ENCODE measurements at places on chromosomes 16 and 17.

- H3K27me3 ChIP-seq, result peaks cover 18% of the 10 kb centered on the region
- H3K36me3 ChIP-seq, result no peaks in the 10 kb centered on the region
- DNase-seq, result no peak
- no peak overlapping the region for H3K27ac ChIP-seq
- H3K4me1 ChIP-seq, result peaks cover 10% of the 10 kb centered on the region
Measured at GRCh38 chr16:82625066-82625968, 1.5 kb upstream of the CDH13 start.

DNA sequence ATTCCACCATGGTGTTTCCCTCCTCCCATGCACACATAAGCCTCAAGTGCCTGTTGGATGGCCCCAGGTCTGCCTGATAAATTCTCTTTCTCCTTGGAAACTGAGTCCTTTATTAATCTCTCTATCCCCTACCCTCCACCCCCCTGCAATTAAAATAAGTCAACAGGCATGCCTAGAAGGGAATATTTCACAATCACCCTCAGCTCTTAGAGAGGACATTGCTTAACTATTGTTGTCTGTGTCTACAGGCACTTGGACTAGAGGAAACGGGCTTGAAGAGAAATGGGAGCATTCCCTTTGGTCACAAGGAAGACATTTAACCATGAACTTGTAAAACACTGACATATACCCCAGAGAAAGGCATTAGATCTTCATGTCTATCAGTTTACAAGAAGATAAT is 39.5 kb downstream of the RCVRN start:
- H3K27me3 ChIP-seq, result no peaks in the 10 kb centered on the region
- no peak overlapping the region for H3K4me3 ChIP-seq
- H3K36me3 ChIP-seq, result no peaks in the 10 kb centered on the region
- no peak for DNase-seq

DNA sequence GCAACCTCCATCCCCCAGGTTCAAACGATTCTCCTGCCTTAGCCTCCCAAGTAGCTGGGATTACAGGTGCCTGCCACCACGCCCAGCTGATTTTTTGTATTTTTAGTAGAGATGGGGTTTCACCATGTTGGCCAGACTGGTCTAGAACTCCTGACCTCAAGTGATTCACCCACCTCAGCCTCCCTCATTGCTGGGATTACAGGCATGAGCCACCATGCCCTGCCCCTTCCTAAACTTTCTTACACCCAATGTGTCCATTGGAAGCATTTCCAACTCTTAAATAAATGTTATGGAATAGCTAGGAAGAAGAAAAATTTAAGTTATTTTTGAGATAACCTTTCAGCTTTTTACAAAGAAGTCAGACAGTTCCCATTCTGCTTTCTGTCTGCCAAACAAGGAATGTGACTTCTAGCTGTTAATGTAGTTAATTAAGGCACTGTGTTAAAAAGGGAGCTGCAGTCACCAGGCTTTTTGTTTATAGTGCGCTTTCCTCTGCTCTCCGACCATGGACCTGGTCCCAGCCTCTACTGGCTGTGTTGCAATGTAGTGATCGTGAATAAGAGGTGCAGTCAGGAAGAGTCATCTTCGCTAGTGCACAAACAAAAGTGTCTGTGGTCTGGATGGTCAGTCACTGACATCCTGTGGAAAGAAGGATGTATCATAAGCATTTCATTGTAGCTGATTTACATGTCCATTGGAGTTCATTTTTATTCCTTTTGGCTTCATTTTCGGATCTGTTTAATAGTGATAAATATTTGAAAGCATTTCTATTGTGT is 39.7 kb downstream of the USP10 start:
- no peaks in the 10 kb centered on the region for H3K27me3 ChIP-seq
- H3K4me1 ChIP-seq, result peaks cover 16% of the 10 kb centered on the region
- peaks cover 15% of the 10 kb centered on the region for H3K36me3 ChIP-seq
- no peak overlapping the region for H3K4me3 ChIP-seq
- no peak for DNase-seq
- H3K27ac ChIP-seq, result no peak overlapping the region

DNA sequence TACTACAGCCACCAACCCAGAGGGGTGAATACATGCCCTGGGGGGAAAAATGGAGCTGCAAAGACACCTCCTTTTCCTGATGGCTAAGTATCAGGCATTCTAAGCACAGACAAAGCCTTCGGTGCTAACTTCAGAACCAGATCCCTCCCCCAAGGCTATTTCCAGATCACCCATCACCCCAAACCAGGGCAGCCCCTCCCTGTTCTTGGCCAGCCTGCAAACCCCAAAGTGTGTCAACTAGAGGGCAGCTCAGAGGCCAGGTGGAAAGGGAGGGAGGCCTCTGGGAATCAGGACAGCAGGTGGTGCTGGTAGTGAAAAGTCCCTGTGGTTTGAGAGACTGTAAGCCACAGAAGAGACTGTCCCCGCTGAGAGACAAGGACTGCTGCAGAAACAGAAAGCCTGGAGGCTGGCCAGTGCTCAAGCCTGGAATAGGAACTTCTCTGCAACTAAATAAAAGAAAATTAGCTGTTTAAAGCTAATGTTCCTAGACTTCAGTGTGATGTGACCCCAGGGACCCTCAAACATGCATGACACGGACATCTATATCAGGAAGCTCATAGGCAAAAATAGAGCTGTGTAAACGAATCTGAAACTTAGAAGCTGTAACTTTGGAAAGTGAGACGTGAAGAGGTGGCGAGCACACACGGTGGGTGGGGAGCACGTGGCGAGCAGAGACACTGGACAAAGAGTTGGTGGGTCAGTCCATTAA is 9.1 kb downstream of the TUBG1 start:
- peaks cover 20% of the 10 kb centered on the region for H3K36me3 ChIP-seq
- no peak overlapping the region for H3K4me3 ChIP-seq
- H3K27me3 ChIP-seq, result no peaks in the 10 kb centered on the region

DNA sequence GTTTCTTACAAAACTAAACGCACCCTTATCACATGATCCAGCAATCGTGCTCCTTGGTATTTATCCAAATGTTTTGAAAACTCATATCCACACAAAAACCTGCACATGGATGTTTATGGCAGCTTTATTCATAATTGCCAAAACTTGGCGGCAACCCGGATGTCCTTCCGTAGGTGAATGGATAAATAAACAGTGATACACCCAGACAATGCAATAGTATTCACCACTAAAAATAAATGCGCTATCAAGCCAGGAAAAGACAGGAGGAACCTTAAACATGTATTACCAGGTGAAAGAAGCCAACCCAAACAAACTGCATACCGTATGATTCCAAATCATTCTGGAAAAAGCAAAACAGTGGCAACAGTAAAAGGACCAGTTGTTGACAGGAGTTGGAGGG is 10.0 kb downstream of the SPATA32 start:
- DNase-seq, result no peak
- no peak overlapping the region for H3K27ac ChIP-seq
- H3K4me1 ChIP-seq, result peaks cover 31% of the 10 kb centered on the region
- no peak overlapping the region for H3K4me3 ChIP-seq

DNA sequence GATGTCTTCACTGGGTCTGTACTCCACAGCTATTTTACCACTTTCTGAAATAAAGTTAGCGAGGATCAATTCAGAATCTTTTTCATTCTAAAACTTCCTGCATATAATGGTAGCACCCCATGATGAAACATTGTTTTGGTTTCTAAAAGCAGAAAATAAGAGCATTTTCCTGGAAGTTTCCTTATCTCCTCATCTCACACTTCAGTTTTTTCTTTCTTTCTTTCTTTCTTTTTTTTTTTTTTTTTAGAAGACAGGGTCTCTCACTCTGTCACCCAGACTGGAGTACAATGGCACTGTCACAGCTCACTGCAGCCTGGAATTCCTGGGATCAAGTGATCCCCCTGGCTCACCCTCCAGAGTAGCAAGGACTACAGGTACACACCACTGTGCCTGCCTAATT is 10.3 kb downstream of the RDM1 start:
- no peak overlapping the region for H3K27ac ChIP-seq
- no peaks in the 10 kb centered on the region for H3K4me1 ChIP-seq
- H3K36me3 ChIP-seq, result no peaks in the 10 kb centered on the region
- H3K27me3 ChIP-seq, result no peaks in the 10 kb centered on the region
- no peak overlapping the region for H3K4me3 ChIP-seq

DNA sequence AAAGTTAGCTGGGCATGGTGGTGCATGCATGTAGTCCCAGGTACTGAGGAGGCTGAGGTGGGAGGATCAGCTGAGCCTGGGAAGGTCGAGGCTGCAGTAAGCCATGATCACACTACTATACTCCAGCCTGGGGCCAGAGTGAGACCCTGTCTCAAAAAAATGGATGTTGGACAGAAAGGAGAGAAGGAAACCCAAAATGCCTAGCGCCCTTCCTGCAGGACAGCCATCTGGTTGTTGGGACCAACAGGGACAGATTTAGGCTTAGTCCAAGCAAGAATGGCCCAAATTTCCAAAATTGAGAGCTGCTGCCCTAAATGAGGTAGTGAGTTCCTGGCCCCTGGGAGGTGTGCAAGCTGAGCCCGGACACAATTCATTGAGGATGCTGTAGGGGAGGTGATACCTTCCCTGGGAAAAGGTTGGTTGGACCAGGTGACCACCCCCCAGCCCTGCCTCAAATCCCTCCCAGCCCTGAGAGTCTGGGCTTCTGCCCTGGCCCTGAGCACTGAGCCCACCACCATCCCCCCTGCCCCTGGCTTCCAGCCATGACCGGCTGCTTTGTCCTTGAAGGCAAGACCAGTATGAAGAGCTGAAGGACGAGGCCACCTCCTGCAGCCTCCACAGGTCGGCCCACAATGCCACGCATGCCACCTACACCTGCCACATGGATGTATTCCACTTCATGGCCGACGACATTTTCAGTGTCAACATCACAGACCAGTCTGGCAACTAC is 35.1 kb downstream of the IL21R start:
- H3K36me3 ChIP-seq, result peaks cover 76% of the 10 kb centered on the region
- H3K4me1 ChIP-seq, result no peaks in the 10 kb centered on the region
- DNase-seq, result no peak

DNA sequence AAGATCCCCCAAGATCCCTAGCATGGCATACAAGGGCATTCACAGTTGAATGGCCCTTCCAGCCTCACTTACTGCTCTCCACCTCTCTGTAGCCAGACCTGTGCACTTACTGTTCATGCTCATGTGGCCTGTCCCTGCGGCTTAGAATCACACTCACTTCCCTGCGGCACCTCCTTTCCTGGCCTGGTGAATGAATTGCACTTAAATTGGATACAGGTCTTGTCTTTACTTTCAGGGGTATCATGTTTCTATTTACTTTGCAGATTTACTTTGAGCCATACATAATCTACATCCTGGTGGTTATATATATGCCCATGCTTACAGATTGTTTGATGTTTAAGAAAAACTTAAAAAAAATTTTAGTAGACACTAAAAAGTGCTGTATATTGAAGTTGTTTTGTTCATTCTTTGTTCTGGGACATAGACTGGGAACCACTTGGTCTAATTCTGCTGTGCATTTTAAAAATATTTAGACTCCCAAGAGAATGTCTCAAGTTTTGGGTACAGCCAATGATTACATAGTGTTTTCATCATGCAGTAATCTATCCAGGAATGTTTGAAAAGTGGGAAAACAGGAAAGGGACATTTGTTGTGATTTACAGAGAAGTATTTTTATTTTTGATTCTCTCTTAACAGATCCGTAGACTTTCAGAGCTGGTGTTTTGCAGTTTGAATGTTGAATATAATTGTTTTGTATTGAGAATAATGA is 63.9 kb downstream of the NUP88 start:
- no peak for DNase-seq
- H3K27me3 ChIP-seq, result no peaks in the 10 kb centered on the region
- H3K36me3 ChIP-seq, result peaks cover 56% of the 10 kb centered on the region
- H3K4me1 ChIP-seq, result no peaks in the 10 kb centered on the region
- H3K27ac ChIP-seq, result no peak overlapping the region

GRCh38 chr16:82400046-82400445 is 226.7 kb upstream of the CDH13 start:
- H3K27ac ChIP-seq, result no peak overlapping the region
- no peak overlapping the region for H3K4me3 ChIP-seq
- H3K36me3 ChIP-seq, result no peaks in the 10 kb centered on the region
- H3K4me1 ChIP-seq, result no peaks in the 10 kb centered on the region

GRCh38 chr17:42177684-42178083 is 3.3 kb downstream of the KCNH4 start:
- peaks cover 26% of the 10 kb centered on the region for H3K4me1 ChIP-seq
- H3K27me3 ChIP-seq, result no peaks in the 10 kb centered on the region
- no peak overlapping the region for H3K27ac ChIP-seq
- H3K4me3 ChIP-seq, result no peak overlapping the region
- DNase-seq, result no peak

DNA sequence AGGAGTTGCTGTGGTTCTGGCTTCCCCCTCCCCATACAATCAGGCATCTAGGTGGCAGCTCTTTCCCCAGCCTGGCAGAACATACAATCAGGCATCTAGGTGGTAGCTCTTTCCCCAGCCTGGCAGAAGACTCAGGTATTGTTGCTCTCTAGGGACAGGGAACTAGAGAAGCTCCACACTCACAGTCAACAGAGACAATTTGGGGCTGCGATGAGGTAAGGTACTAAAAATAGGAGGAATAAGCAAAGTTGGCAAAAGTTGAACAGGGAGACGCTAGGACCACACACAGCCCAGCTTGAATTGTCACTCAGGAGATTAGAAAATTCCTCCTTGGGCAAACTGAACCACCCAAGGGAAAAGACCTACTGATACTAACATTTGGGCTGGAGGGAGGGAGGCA is 315.5 kb upstream of the CDH5 start:
- H3K27ac ChIP-seq, result no peak overlapping the region
- DNase-seq, result no peak
- H3K27me3 ChIP-seq, result no peaks in the 10 kb centered on the region
- H3K4me3 ChIP-seq, result no peak overlapping the region
- H3K4me1 ChIP-seq, result no peaks in the 10 kb centered on the region

GRCh38 chr16:86499889-86500707 is 10.2 kb upstream of the FOXF1 start:
- H3K27me3 ChIP-seq, result peaks cover 62% of the 10 kb centered on the region
- no peaks in the 10 kb centered on the region for H3K36me3 ChIP-seq
- no peak overlapping the region for H3K27ac ChIP-seq
- H3K4me3 ChIP-seq, result no peak overlapping the region

- no peaks in the 10 kb centered on the region for H3K4me1 ChIP-seq
- peaks cover 2% of the 10 kb centered on the region for H3K27me3 ChIP-seq
- no peaks in the 10 kb centered on the region for H3K36me3 ChIP-seq
- DNase-seq, result no peak
- H3K27ac ChIP-seq, result no peak overlapping the region
Measured at GRCh38 chr17:20948984-20949777, 93.6 kb downstream of the USP22 start.

- no peak overlapping the region for H3K4me3 ChIP-seq
- DNase-seq, result no peak
- H3K4me1 ChIP-seq, result no peaks in the 10 kb centered on the region
- H3K27me3 ChIP-seq, result no peaks in the 10 kb centered on the region
Measured at GRCh38 chr17:82553210-82553930, 33.8 kb downstream of the FOXK2 start.

DNA sequence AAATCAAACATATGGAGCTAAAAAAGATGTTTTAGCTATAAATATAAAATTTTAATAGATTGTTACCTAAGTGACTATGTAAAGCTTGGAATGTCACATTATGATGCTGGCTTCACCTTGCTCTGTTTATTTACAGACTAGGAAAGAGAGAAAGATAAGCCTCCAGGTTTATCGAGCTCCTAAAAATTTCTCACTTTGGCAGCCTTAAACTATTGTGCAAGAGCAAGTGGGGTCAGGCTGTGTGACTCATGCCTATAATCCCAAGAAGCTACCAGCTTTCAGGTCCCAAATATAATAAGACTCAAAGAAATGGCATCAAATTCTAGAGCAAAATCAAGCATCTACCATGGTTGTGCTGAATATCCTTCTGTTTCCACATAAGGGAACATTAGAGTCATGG is 34.3 kb upstream of the PRSS54 start:
- no peak overlapping the region for H3K4me3 ChIP-seq
- no peak overlapping the region for H3K27ac ChIP-seq
- no peaks in the 10 kb centered on the region for H3K27me3 ChIP-seq
- H3K4me1 ChIP-seq, result no peaks in the 10 kb centered on the region
- no peak for DNase-seq
